ENCODE measurements at places on chromosomes 12 and 14.
A peak's percentile ranks its signal among the peaks of the same experiment; 100 is the strongest.

GRCh38 chr12:108838194-108839017, 19.0 kb downstream of the SSH1 start:
- peak; percentile 45 for DNase-seq
- H3K4me3 ChIP-seq: peak overlapping the region; percentile 82
- peak overlapping the region; percentile 95 for H3K27ac ChIP-seq

DNA sequence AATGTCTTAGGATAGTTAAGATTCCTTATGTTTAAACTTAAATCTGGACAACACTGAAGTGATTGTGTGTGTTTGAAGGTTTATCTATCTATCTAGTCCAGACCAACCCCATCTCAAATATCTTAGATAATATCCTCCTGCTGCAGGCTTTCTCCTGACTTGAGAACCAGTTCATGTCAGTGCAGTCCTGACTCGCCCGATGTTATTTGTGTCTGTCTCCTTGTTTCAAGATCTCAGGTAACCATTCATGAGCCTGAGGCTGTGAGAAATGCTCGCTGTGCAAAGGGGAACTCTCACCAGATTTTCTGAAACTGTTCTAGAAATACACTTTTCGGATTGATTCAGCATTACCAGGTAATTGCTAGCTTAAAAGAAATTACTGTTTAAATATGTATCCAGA, 356.2 kb downstream of the SNAPC1 start:
- H3K27ac ChIP-seq: no peak overlapping the region
- H3K27me3 ChIP-seq: peaks cover 79% of the 10 kb centered on the region
- H3K4me3 ChIP-seq: no peak overlapping the region

GRCh38 chr12:71719647-71720370, 33.9 kb downstream of the TMEM19 start:
- H3K36me3 ChIP-seq: peaks cover 2% of the 10 kb centered on the region
- no peak overlapping the region for H3K27ac ChIP-seq
- peaks cover 7% of the 10 kb centered on the region for H3K27me3 ChIP-seq
- no peak for DNase-seq
- no peak overlapping the region for H3K4me3 ChIP-seq

- peaks cover 11% of the 10 kb centered on the region for H3K27me3 ChIP-seq
- no peak overlapping the region for H3K4me3 ChIP-seq
- H3K27ac ChIP-seq: no peak overlapping the region
- H3K36me3 ChIP-seq: no peaks in the 10 kb centered on the region
- no peak for DNase-seq
Observed at GRCh38 chr12:9367828-9368227, 159.6 kb upstream of the PZP start.

GRCh38 chr12:123111498-123112165, 39.3 kb downstream of the PITPNM2 start:
- no peaks in the 10 kb centered on the region for H3K36me3 ChIP-seq
- no peak overlapping the region for H3K27ac ChIP-seq
- DNase-seq: no peak
- no peaks in the 10 kb centered on the region for H3K27me3 ChIP-seq

- peaks cover 41% of the 10 kb centered on the region for H3K4me1 ChIP-seq
- DNase-seq: no peak
- peak overlapping the region; percentile 47 for H3K27ac ChIP-seq
- peak overlapping the region; percentile 64 for H3K4me3 ChIP-seq
Observed at GRCh38 chr14:93972618-93973205, 3.7 kb downstream of the ASB2 start.

GRCh38 chr12:47408171-47408871, 297.5 kb downstream of the RPAP3 start:
- H3K4me3 ChIP-seq: no peak overlapping the region
- peaks cover 6% of the 10 kb centered on the region for H3K36me3 ChIP-seq
- H3K27me3 ChIP-seq: no peaks in the 10 kb centered on the region
- peaks cover 42% of the 10 kb centered on the region for H3K4me1 ChIP-seq
- peak overlapping the region; percentile 82 for H3K27ac ChIP-seq

DNA sequence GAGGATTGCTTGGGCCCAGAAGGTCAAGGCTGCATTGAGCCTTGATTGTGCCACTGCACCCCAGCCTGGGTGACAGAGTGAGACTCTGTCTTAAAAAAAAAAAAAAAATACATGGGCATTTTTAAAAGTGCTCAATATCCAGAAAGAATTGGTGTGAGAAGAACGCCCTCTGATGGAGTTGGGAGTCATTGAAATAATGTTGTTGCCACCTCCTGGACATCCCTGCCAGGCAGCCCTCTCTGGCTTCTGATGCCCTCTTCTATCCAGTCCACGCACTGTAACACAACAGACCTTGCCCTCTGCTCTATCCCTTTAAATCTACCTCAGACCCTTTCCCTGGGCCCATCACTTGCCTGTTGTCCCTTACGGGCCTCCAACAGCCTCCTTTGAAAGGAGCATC, 4.9 kb downstream of the PTGDR start:
- H3K27me3 ChIP-seq: peaks cover 22% of the 10 kb centered on the region
- DNase-seq: no peak
- H3K36me3 ChIP-seq: peaks cover 4% of the 10 kb centered on the region

DNA sequence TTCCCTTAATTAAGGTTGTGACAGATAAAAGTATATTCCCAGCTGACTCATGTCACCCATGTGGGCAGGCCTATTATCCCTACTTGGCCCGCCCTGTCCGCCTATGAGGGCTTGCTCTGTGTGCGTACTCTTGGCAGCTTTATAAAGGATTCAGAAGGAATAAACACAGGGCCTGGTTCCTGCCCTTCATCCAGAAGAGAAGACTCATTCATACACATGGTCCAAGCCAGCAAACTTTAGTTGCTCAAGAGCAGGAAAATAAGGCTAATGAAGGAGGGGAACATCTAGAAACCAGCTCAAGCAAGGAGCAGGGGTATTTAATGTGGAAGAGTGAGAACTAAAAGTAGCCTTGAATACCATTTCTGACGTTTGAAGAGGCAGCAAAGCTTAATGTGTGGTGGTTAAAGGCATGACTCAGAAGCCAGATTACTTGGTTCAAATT, 141.9 kb downstream of the CRADD start:
- no peaks in the 10 kb centered on the region for H3K36me3 ChIP-seq
- no peak for DNase-seq
- H3K27ac ChIP-seq: no peak overlapping the region

- DNase-seq: no peak
- peaks cover 2% of the 10 kb centered on the region for H3K36me3 ChIP-seq
Observed at GRCh38 chr14:101973356-101973755, 9.0 kb downstream of the DYNC1H1 start.

DNA sequence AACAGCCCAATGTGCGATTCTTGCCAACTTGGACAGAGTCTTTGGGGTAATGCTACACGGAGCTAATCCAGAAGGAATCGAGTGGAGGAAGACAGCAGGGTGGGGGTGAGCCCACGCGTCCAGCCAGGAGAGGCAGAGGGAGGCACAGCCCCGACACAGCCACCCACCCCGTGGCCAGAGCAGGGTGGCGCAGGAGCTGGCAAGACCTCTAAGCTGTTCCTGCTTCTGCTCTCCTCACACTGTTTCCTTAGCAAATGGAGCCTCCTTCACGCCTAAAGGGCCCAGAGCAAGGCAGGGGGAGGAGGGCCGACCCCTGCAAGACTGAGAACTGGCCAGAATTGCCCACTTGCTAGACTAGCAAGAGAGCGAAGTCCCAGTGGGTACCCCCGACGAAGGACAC, 91.5 kb downstream of the FBXL14 start:
- no peak overlapping the region for H3K27ac ChIP-seq
- no peak for DNase-seq
- peak overlapping the region; percentile 28 for H3K4me3 ChIP-seq
- peaks cover 62% of the 10 kb centered on the region for H3K27me3 ChIP-seq
- peaks cover 13% of the 10 kb centered on the region for H3K4me1 ChIP-seq

DNA sequence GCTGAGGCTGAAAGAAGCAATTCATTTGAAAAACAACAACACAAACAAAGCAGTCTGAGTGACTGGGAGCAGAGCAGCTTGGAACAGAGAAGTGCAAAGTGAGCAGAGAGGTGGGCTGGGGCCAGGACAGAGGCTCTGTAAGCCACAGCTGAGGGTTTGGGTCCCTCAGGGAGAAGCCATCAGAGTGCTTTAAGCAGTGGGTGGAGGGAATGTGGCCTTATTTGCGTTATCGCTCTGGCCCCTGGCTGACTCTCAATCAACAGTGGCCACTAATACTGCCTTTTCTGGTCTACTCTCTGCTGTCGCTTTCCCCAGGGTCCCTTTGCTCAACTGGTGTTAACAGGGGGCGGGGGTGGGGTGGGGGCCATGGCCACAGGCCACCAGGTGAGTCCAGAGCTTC, 44.2 kb downstream of the IRF2BPL start:
- no peak overlapping the region for H3K27ac ChIP-seq
- no peaks in the 10 kb centered on the region for H3K27me3 ChIP-seq
- peaks cover 10% of the 10 kb centered on the region for H3K4me1 ChIP-seq

DNA sequence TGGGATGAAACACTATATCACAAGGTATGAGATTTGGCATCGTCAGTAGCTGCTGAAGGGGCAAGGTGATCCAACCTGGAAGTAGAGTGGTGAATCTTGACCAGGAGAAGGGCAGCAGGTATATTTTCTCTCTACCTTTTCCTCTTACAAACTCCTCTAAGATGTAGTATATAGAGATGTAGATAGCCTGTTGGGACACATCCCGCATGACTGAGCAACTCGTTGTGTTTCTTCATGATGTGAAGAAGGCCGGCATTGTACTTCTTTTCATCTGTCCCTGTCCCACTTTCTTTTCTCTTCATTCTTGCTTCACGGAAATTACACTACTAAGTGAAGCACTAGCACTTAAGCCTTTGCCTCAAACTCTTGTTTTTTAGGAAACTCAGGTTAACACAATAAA, 7.3 kb upstream of the CFAP54 start:
- no peaks in the 10 kb centered on the region for H3K36me3 ChIP-seq
- no peaks in the 10 kb centered on the region for H3K27me3 ChIP-seq
- H3K4me1 ChIP-seq: peaks cover 14% of the 10 kb centered on the region

- no peak overlapping the region for H3K27ac ChIP-seq
- H3K4me1 ChIP-seq: no peaks in the 10 kb centered on the region
- no peaks in the 10 kb centered on the region for H3K36me3 ChIP-seq
- no peak for DNase-seq
- H3K4me3 ChIP-seq: no peak overlapping the region
Observed at GRCh38 chr12:91171476-91171875, 11.1 kb downstream of the DCN start.

- H3K27me3 ChIP-seq: peaks cover 15% of the 10 kb centered on the region
- DNase-seq: no peak
- H3K27ac ChIP-seq: no peak overlapping the region
- H3K4me1 ChIP-seq: peaks cover 5% of the 10 kb centered on the region
- H3K4me3 ChIP-seq: no peak overlapping the region
Observed at GRCh38 chr12:14681625-14682024, 14.8 kb downstream of the GUCY2C start.

DNA sequence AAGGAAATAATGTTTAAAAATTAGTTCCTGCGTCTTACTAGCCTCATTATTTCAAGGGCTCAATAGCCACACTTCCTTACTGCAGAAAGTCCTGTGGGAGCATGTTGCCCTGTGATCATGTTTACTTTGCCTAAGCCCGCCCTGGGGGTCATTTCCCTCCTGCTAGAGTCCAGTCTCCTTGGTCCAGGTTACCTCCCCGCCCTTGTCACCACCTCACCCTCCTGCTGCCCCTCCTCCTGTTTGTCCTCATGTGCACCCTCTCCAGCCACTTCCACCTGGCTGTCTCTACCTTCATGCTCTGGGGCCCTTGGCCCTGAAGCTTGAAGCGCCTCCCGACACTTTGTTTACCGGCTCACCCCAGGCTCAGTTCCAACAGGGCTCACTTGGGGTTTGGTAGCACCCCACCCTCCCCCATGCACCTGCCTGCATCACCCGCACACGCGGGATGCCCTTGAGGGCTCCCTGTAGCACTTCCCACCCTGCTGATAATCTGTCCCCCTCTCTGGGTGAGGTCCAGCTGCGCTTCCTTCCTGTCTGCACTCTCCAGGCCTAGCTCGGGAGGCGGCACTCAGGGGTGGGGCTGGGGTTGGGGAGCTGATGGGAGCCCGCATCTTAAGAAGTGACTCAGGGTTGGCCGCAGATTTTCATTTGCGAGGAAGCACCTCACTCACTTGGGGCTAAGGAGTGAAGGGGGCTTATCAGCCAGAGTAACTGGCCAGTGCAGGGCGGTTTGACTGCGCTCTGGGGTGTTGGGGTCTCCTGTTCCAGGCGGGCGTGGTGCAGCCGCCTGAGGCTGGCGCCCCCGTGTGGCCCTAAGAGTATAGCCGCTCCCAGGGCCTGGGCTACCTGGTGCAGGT, 40.1 kb downstream of the SMIM41 start:
- peaks cover 10% of the 10 kb centered on the region for H3K27me3 ChIP-seq
- H3K36me3 ChIP-seq: no peaks in the 10 kb centered on the region
- H3K4me3 ChIP-seq: peak overlapping the region; percentile 41
- H3K27ac ChIP-seq: peak overlapping the region; percentile 47

DNA sequence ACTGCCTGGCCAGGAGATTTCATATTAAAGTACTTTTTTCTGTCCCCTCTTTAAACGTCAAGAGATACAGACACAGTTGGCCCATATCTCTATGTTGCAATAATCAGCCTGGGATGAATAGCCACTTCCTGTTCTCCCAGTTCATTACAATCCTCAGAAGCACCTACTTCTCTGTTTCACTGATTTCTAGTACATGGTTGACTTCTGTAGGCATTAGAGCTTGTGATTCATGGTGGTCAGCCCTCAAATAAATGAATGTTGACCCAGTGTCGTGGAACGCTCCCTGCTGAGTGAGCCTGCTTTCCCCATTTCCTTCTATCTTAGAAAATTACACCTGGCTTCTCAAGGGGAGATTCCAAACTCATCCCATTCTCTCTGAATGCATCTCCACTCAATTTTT, 416.7 kb downstream of the PDZRN4 start:
- H3K27ac ChIP-seq: no peak overlapping the region
- H3K36me3 ChIP-seq: no peaks in the 10 kb centered on the region
- peaks cover 5% of the 10 kb centered on the region for H3K27me3 ChIP-seq
- DNase-seq: no peak

GRCh38 chr12:89544681-89545184, 18.9 kb upstream of the POC1B start:
- DNase-seq: no peak
- H3K27ac ChIP-seq: no peak overlapping the region
- no peak overlapping the region for H3K4me3 ChIP-seq
- H3K4me1 ChIP-seq: peaks cover 16% of the 10 kb centered on the region
- H3K27me3 ChIP-seq: no peaks in the 10 kb centered on the region

- peaks cover 18% of the 10 kb centered on the region for H3K4me1 ChIP-seq
- H3K27ac ChIP-seq: no peak overlapping the region
- H3K36me3 ChIP-seq: peaks cover 2% of the 10 kb centered on the region
- peaks cover 18% of the 10 kb centered on the region for H3K27me3 ChIP-seq
- DNase-seq: no peak
Observed at GRCh38 chr12:57048423-57049118, 1.4 kb downstream of the MYO1A start.

DNA sequence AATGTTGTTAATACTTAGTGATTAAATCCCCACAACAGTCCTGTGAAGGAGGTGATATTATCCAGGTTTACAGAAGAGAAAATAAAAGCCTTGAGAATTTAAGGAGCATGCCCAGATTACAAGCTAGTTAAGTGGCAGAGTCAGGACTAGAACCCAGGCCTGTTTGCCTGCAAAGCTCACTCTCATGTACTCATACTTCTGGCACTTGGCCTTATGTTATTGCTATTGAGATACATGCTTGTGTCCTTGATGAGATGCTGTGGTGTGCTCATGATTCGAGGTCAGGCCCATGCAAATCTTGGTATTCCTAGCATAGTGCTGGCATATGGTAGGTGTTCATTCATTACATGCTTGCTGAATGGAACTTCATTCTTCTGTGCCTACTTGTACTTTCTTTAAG, 7.6 kb upstream of the EID3 start:
- H3K27ac ChIP-seq: peak overlapping the region; percentile 92
- peaks cover 9% of the 10 kb centered on the region for H3K36me3 ChIP-seq
- H3K4me3 ChIP-seq: no peak overlapping the region
- H3K27me3 ChIP-seq: no peaks in the 10 kb centered on the region

- peaks cover 72% of the 10 kb centered on the region for H3K4me1 ChIP-seq
- H3K36me3 ChIP-seq: peaks cover 3% of the 10 kb centered on the region
- peak overlapping the region; percentile 15 for H3K4me3 ChIP-seq
- no peak for DNase-seq
- H3K27ac ChIP-seq: no peak overlapping the region
Observed at GRCh38 chr12:122876731-122877130, 19.2 kb downstream of the VPS37B start.
